GM13977 (cell line): ENCODE measurements at places on chromosomes 1 and 21.

DNA sequence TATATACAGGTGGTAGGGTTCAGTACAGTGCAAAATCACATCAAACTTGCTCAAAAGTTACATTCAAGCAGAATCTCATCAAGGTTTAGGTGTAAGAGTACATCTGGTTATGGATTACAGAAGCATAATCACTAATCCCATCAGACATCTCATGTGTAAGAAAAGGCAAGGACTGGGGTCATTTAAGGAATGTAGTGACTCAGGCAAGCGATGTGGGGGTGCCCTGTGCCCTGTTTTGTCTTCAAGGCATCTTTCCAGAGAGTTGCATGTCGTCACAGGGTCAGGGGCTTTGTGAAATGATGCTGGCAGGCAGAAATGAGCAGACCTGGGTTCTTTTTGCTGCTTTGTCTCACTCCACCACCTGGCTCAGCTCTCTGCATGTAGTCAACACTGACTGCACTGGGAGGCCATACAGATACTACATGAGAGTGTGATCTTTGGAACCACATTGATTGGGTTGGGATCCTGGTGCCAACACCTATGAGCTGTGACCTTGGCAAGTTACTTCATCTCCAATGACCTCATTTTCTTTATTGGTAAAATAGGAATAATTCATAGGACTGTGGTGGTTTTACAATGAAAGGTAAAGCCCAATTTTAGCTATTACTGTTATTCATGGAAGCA is 8.2 kb upstream of the HHIPL2 start:
- DNase-seq: no peak

- no peak for DNase-seq
Measured at GRCh38 chr1:46148318-46148717, 15.9 kb upstream of the PIK3R3 start.

- DNase-seq: no peak
Measured at GRCh38 chr1:216902669-216903381, 179.6 kb upstream of the ESRRG start.

DNA sequence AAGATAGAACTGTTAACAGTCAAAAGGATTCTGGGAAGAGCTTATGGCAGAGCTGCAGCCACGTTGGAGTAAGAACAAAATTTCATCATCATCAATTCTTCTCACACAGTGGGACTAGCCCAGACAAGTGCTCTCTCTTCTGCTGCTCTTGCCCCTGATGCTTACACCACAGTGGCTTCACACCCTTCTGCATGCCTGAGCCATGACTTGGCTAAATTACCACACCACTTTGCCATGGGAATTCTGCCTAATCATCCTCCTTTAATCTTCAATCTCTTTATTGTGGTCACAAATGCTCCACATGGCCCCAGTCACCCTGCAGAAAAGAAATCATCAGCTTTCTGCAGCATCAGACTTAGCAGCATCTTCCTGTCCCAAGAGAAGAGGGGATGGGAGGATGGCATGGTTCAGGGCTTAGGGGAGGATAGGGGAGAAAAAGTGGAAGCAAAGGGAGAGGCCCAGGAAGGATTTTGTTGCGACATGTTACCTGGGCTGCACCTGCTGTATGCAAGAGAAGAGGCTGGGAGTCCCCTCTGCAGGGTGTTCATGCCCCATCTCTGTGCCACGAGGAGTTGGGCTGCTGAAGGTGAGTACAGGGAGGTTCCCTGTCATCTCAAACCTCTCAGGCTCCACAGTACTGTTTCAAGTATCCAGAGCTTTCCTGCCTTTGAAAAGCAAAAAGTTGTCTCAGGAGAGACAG is 9.0 kb upstream of the RPTN start:
- no peak for DNase-seq

GRCh38 chr1:180235077-180235501 is 5.0 kb downstream of the LHX4 start:
- no peak for DNase-seq

GRCh38 chr1:228228601-228229074 is 20.8 kb downstream of the OBSCN start:
- DNase-seq: no peak

DNA sequence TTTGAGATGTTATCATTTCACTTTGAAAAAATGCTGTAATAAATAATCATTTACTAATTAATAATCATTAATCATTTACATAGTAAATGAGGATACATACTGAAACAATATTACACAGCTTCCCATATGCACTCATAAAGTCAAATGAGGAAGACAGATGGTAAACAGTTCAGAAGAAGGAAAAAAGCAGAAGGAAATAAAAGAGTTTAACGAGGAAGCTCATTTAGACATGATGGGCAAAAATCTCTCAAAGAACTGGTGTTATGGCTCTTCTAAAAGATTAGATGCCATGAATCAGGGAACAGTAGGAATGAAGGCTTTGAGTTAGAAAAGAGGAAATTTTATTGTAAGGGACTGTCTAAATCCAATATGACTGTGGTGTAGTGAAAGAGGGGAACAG is 347.6 kb downstream of the PTPRC start:
- no peak for DNase-seq

DNA sequence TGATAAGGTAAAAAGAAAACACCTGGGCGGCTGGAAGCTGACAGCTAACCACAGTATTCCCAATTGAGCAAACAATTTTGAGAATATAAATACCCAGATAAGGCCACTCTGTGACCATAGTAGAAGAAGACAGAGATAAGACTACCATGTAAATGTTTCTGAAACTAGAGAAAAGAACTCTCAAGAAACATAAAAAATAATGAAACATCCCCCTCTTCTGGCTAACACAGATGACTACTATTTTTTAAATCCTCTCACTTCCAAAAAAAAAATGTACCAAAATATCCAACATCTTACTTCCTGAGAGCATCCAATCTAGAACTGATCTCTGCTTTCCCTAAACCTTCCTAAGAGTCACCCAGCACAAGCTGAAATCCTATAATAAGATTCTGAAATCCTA is 125.9 kb downstream of the HFM1 start:
- DNase-seq: peak; percentile 15

DNA sequence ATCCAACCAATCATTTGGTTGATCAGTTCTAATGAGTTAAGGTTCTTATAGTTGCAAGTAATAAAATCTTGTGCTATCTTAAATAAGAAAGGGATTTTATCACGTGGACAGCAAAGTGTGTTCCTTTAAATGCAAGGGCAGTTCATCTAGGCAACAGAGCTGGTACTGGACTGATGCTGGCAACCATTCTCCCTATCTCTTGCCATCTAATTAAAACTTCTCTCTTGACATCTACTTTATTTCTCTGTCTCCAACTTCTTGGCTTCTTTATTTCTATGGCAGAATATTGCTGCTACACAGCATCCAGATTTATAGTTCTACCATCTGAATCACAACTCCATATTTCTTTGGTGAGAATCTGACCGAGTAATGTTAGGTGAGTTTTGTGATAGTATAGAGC is 115.2 kb upstream of the CACYBP start:
- no peak for DNase-seq

DNA sequence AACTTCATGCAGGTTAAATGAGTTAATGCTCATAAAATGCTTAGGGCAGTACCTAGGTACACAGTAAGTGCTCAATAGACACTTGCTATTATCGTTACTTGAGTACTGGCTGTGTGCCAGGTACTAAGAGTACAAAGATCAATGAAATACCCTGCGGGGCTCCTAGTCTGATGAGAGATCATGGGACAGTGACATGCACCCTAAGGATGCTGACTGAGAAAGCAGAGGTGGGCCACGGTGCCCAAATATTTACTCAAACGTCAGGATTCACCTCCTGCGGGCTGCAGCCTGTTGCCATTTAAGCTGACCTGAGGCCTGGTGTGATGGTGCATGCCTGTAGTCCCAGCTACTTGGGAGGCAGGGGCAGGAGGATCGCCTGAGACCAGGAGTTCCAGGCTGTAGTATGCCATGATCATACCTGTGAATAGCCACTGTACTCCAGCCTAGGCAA is 19.8 kb upstream of the LUZP1 start:
- no peak for DNase-seq

- peak; percentile 15 for DNase-seq
Measured at GRCh38 chr1:159172614-159173291, 1.3 kb downstream of the CADM3 start.
